ENCODE measurements at places on chromosomes 1 and 21.

GRCh38 chr1:26391450-26391849 lies 18.9 kb upstream of the ZNF683 start:
- DNase-seq, result peak; percentile 84

GRCh38 chr1:66240491-66241484 lies 293.2 kb upstream of the SGIP1 start:
- no peak for DNase-seq

GRCh38 chr21:41957991-41958766 lies 4.4 kb upstream of the C2CD2 start:
- peak; percentile 25 for DNase-seq

DNA sequence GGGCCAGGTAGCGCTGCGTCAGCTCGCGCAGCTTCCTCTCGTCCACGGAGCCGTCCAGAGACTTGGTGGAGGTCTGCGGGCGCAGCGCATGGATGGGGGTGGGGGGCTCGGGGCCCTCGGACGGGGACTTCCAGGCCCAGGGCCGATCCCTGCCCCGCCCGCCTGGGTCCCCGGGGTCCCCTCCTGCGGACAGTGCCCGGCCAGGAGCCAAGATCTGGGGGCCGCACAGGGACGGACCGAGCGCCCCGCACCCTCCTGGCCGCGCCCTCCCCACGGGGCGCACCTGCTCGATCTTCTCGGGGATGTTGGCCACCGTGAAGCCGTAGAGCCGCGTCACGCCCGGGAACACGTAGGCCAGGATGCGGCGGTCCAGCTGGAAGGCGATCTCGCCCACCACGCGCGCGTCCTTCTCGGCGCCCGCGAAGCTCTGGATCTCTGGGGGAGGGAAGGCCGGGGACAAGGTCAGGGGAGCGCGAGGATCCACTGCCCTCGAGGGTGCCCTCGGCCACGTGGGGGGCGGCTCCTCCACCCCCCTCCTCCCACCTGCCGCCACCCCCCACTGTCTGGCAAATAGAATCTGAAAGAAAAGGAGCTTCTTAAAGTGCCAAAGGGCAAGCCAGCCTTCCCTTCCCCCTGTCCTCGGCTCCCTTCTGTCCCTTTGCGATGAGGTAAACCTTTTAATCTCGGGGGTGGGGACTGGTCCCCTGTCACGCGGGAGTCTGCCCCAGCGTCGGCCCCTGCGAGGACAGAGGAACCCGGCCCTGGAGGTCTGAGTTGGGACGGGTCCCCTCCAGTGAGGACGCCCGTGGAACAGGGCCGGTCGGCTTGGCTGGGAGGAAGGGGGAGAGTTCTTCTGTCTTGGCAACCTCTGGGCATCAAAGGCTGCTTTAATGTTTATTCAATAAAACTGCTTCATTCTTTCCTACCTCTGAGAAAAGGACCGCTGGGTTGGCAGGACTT lies 6.5 kb upstream of the FTCD start:
- no peak for DNase-seq

GRCh38 chr1:11474826-11475225 lies 4.1 kb upstream of the DISP3 start:
- no peak for DNase-seq

GRCh38 chr1:84862810-84863251 lies 30.2 kb downstream of the LPAR3 start:
- no peak for DNase-seq

DNA sequence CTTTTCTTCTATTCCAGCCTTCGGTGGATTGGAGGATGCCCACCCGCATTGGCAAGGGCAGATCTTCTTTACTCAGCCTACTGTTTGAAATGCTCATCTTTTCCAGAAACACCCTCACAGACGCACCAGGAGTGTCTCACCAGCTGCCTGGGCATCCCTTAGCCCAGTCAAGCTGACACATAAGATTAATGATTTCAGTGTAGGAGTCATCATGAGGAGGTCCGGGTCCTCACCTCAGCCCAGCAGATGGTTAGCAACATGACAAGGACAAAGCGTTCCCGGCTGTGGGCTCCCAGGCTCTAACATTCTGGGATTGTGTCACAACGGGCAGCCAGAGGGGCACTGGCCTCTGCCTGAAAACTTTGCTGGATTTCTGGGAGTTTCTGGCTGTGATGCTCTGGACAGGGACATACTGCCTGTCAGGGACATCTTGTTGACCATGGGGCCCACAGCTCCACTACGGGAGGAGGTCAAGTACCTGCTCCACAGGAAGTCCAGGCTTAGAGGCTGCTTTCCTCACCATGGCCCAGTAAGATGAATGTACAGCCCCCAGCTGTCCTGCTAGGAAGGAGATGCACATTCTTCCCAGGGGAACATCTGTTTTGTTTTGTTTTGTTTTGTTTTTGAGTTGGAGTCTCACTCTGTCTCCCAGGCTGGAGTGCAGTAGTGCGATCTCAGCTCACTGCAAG lies 204.0 kb upstream of the COA6 start:
- DNase-seq, result no peak

DNA sequence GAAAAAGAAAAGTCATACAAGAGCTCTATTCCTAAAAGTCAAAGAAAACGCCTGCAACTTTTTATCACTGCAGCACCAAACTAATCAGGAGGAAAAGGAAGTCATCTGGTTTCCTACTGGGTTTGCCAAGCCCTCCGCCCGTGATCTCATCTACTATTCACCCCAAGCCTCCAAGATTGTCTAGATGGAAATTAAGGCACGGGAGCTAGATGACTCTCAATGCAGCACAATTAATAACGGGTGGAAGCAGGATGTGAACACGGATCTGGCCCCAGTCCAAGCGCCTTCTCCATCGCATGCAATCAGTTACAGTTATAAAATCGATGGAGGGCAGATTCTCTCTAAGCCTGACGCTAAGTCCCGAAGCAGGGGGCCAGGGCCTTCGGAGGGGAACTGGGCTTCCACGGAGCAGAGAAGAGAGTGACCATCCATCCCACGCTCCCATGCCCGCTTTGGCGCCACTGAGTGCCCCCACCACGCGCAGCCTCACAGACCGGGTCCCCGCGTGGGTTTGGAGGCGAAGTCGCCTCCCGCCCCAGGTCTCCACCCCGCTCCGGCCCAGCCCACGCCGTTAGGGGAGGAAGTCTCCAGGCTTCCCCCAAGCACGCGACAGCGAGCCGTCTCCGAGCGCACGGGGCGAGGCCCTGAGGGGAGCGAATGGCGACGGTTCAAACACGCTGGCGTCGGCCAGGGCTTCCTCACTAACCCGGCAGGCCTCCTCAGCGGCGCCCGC lies 1.8 kb downstream of the HSF2BP start:
- peak; percentile 32 for DNase-seq

DNA sequence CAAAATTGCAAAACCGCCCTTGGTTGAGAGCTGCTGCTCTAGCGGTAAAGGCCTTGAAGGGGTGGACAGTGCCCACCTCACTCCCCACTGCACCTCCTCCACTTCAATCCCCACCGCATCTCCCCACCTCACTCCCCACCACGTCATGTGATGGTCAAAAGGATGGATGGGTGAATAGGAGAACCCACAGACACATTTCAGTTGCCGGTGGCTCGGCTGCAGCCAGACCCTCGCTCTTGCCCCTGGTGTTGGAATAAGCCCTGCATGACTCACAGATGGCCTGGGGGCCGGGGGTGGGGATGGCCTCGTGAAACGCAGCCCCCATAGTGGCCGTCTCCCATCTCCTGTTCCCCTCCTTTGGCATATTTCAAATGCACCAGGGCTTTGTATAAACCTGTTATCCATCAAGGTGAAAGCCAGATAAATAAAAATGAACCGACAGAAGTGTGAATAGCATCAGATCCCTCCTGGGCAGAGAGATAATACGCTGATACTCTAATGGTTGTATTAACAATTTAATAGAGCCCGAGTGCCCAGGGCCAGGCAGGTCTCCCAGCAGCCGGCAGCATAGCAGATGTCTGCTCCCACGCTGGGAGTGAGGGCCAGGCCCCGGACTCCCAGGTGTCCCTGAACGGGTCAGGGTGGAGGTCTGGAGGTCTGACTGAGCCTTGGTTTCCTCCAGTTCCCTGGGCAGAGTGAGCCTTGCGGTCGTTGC lies 300.3 kb downstream of the NPHP4 start:
- DNase-seq, result no peak

GRCh38 chr1:205666372-205667166 lies 13.7 kb downstream of the SLC45A3 start:
- DNase-seq, result no peak

- no peak for DNase-seq
Measured at GRCh38 chr1:60989749-60990713, 92.3 kb upstream of the NFIA start.

GRCh38 chr1:145773423-145773822 lies 50.5 kb downstream of the RNF115 start:
- no peak for DNase-seq

DNA sequence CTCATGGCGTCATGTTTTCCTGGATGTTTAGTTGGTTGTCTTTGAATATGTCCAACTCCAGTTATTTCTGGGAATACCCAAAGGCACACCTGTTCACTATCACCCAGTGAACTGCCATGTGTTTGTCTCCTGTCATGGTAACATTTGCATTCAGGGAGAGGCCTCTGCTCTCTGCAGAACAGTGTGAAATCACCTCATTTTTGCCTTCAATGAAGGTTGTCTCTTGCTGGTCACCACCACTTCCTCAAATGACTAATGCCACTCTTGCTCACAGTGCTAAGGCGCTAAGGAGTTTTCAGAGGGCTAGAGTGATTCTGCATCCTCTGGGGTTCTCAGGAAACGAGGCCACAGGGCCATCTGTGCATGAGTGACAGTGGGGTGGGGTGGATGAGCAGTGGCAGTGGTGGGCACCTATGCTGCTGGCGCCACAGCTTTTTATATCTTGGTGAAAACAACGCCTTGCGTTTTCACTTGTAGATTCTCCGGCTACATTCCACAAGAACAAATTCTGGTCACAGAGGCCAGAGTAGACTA lies 60.0 kb upstream of the ATP5PO start:
- DNase-seq, result peak; percentile 61

- DNase-seq, result no peak
Measured at GRCh38 chr1:234258071-234258470, 115.2 kb upstream of the COA6 start.

GRCh38 chr1:58695206-58695605 lies 4.7 kb downstream of the MYSM1 start:
- DNase-seq, result no peak

DNA sequence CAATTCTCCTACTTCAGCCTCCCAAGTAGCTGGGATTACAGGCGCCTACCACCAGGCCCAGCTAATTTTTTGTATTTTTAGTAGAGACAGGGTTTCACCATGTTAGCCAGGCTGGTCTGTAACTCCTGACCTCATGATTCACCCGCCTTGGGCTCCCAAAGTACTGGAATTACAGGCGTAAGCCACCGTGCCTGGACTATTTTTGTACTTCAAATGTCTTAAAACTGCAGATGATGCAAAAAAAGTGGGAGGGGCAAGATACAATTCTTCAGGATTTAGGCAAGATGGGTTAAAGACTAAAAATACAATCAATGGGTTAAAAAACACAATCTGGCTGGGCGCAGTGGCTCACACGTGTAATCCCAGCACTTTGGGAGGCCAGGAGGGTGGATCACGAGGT lies 4.7 kb downstream of the SCAF4 start:
- no peak for DNase-seq

- DNase-seq, result no peak
Measured at GRCh38 chr1:47471163-47471562, 33.3 kb downstream of the FOXD2 start.

GRCh38 chr1:10471411-10472219 lies 714 bp downstream of the DFFA start:
- peak; percentile 16 for DNase-seq

GRCh38 chr1:220579317-220579716 lies 51.4 kb downstream of the MARK1 start:
- no peak for DNase-seq

GRCh38 chr1:92876351-92876750 lies 44.5 kb downstream of the RPL5 start:
- no peak for DNase-seq

DNA sequence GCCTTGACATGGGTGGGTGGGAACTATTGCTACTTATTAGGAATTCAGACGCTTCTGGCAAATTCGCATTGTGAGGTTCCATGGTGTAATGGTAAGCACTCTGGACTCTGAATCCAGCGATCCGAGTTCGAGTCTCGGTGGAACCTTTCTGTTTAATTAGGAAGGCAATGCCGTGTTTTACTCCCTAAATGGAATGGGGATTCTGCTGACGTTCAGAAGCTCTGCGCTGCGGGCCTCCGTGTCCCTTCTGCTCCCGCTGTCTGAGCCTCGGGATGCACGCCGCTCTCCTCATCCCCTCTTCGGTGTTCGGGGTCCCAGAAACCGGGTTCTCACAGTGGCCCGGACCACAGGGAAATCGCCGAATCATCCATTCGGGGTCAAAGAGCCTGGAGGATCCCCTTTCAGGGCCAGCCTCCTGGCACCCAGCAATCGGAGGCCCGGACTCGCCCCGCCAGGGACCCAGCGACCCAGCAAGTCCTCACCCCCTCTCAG lies 280.3 kb downstream of the FAM72C start:
- DNase-seq, result no peak

DNA sequence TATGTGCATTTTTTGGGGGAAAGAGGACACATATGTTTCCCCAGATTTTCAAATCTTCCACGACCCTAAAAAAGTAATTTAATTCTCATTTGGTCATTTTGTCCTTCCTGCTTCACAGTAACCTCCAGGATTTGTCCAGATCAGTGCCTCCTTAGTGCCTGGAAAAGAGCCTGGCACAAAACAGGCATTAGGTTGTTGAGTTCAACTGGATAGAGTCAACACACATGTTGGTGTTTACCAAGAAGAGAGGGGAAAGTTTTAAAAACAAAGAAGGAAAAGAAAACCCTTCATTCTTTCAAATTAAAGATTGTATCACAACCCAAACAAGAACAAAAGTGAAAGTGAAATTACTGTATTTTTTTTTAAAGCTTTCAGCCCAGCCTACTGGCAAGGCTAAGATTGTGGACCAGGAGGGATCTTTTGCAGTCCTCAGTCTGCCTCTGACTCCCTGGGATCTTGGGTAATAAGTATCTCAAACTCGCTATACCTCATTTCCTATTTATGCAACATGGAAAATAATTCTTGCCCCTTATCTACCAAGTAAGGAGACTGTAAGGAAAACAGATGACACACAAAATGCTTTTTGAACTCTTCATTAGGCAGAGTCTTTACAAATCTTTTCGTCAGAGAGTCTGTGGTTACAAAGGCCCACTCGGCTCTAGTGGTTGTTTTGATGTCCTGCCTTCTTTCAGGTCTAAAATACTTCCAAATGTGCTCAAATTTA lies 57.8 kb downstream of the ZNF281 start:
- peak; percentile 42 for DNase-seq

GRCh38 chr21:36186081-36186480 lies 29.5 kb downstream of the DOP1B start:
- no peak for DNase-seq

DNA sequence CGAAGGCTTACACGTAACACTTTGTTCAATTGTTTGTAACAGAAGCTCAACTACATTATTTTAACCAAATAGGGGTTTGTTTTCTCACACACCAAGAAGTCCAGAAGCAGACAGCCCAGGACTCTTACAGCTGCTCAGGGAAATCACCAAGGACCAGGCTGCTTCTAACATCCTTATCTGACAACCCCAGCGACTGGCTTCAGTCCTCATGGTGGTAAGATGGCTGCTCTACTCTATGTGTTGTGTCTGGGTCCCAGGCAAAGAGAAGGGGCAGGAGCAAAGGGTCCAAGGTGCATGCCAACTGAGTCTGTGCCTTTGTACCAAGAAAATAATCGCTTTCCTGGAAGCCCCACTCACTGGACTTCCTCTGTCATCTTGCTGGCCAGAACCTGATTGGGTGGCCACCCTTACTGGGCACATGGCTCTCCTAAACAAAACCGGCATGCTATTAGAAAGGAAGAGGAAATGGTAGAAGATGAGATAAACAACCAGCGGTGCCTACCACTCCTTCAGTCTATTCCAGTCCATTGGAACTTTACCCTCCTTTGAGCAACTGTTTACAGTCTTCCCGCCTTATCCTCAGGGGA lies 34.1 kb upstream of the LRRC8D start:
- DNase-seq, result peak; percentile 85

Measured in hematopoietic multipotent progenitor cell treated with erythropoietin and hydrocortisone succinate and interleukin-3 and kit ligand, for 8 days (in vitro differentiated cells).